ENCODE measurements at places on chromosomes 7 and 10.
A peak's percentile ranks its signal among the peaks of the same experiment; 100 is the strongest.

- DNase-seq = no peak
These were observed 55.1 kb downstream of the IFIT5 start for GRCh38 chr10:89469517-89469916.

DNA sequence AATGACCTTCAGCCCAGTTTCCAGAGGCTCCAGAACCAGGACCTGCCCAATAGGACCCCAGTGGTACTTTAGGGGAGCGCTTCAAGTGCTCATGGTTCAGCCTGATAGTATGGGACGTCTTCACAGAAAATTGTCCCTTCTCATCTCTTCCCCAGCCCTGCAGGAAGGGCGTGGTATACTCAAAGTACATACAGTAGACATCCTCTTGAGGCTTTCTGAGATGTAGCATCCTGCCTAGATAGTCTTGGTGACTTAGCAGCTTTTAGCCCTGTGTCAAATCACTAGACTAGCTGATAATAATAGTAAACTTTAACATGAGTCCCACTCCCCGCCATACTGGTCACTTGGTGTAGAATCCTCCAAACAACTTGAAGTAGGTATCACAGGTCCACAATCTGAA is 193.2 kb downstream of the CYP26A1 start:
- no peak for DNase-seq

DNA sequence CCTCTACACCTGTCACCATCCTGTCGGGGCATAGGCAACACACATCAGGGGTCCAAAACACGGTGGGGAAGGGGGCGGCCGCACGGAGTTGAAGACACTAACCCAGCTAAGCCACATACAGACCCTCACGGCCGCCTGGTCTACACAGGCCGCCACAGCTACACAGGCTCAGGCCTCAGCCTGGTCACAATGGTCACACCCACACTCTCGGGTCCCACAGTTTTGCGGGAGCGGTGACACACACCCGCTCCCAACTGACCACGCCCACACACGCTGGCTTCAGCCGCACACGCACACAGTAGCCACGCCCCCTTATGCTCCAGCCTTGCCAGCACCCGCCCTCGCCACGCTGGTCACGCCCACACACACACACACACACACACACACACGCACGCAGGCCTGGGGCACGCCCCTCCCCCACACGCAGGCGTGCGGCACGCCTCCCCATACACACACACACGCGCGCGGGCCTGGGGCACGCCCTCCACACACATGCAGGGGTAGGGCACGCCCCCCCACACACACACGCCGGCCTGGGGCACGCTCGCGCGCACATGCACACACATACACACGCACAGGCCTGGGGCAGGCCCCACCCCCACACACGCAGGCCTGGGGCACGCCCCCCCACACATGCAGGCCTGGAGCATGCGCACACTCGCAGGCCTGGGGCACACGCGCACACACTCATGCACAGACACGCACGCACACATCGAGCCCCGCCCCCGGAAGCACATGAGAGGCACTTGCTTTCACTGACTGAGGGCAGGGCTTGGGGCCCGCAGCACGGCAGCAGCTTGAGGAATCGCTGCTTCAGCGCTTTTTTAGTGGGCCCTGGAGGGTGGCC is 12.3 kb upstream of the OGA start:
- peak; percentile 91 for DNase-seq

- no peak for DNase-seq
These were observed 553.3 kb upstream of the FZD8 start for GRCh38 chr10:36195364-36195763.

DNA sequence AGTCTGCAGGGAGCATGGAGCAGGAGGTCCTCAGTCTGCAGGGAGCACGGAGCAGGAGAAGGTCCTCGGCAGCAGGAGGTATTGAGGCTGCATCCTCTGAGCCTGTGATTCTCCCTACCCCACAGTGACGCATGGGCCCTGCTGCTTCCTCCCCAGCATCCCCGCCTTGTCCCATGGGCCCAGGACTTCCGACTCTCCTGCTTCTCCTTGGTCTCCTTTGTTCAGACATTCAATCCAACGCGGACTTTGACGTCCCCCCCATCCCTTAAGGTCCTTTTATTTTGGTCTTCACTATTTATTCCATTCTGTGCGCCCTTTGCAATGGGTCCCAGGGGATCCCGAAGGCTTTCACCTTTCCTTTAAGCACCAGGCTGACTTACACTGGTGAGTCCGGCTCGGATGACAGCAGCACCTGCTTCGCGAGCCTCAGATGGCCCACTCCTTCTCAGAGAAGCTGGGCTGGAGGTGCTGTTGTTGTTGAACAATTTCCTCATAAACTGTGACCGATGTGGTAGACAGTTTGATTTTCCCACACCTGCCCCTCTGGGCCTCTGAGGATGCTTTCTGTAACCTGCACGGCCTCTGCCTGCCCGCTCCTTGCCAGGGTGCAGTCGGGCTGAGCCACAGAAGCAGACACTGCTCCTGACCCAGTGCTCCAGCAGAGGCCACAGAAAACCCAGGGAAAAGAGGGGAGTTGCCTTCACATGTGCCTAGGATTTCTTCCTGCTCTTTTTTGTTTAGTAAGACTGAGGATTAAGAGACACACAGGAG is 407.2 kb upstream of the SHH start:
- no peak for DNase-seq

GRCh38 chr10:6622921-6623320 is 42.8 kb upstream of the PRKCQ start:
- DNase-seq = no peak

DNA sequence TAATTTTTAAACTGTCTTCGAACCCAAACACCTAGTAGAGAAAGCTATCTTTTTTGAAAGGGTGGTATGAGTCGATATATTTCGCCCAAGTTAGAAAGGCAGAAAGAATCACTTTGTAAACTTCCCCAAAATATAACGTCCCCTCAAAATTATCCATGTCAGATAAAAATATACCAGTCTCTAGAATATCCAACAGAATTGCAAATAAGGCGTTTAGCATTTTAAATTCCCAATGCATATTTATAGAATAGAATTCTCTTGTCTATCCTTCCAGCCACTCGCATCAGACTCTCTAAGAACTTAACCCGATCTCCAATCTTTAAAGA is 2.1 kb downstream of the CTBP2 start:
- DNase-seq = no peak

- DNase-seq = no peak
These were observed 106.1 kb downstream of the ICA1 start for GRCh38 chr7:8155836-8156235.

GRCh38 chr10:133211141-133211830 is 18.7 kb upstream of the UTF1 start:
- DNase-seq = no peak

- no peak for DNase-seq
These were observed 256.2 kb upstream of the CACNA2D1 start for GRCh38 chr7:82699773-82700186.

DNA sequence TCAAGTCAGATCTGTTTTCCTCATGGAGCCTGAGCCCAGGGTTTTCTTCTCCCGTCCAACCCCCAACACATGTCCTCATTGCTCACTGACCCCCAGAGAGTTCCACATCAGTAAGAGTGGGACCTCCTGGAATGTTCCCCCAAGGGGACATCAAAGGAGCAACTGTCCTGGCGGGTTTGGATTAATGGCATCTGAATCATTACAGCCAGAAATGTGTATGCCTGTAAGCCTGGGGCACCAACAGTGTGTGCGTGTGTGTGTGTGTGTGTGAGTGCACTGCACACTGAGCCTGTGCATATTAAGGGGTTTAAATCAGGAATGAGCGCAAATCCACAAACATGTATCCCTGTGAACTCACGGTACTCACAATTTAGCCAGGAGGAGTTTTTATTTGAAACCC is 222.3 kb downstream of the PLXNA4 start:
- DNase-seq = no peak

DNA sequence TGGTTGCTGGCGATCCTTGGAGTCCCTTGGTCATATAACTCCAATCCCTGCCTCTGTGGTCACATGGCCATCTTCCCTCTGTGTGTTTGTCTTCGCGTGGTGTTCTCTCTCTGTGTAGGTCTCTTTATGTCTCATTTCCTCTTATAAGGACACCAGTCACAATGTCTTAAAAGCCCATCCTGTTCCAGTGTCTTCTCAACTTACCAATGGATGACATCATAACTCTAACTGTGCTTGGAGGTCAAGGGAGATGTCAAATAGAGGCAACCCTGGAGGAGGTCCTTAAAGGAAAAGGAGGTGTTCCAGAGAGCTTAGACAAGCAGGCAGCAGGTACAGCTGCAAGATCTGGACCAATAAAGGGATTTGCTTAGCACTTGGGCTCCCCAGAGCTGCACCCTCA is 143.0 kb downstream of the BUB3 start:
- no peak for DNase-seq

GRCh38 chr10:60944058-60944909 is at the start of gene RHOBTB1:
TSS of gene RHOBTB1 (minus strand) at chr10:60944185. CDS start at chr10:60911542, 32,643 bp downstream.
- no peak for DNase-seq

DNA sequence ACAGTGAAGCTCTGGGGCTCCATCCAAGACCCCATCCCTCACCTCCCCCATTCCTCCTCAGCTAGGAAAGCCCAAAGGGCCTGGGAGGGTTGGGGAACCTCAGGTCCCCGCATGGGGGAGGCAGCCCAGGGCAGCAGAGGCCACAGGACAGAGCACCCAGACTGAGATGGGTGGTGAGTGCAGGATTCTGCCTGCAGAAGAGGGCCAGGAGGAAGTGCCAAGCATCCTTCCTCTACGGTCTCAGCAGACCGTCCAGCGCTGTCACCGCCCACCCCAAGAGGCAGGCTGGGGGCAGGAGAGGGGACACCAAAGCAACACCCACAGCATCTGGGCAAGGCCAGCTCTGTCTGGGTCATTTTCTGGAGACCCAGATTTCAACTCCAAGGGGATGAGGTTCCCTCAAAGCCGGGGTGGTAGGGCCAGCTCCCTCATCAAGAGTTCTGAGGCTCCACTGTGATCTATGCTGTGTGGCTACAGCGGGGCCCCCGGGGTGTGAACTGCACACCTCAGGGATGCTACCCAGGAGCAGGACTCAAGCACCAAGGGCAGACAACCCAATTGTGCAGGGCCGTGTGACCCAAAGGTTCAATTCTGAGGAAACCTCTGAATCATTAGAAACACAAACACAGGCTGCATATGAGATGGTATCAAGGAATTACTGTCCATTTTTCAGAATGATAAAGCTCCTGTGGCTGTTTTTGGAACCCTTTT is 46.8 kb downstream of the CAMK2B start:
- DNase-seq = no peak

GRCh38 chr7:133985300-133985699 is 141.8 kb upstream of the LRGUK start:
- no peak for DNase-seq

DNA sequence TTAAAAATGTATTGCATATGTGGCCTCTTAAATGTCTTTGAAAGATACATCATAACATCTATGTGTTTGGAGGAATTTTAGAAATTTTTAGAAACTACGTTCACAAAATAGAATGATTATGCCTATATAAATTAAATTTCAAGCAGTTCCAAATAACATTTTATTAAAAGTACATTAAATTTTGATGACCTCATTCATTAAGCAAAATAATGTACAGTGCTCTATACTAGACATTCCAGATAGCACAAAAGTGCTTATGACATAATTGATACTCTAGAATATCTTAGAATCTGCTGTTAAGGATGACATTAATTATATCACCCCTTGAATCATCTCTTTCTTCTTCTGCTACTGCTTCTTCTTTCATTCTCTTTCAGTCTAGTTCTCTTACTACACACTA is 528.9 kb downstream of the GFRA1 start:
- DNase-seq = no peak

DNA sequence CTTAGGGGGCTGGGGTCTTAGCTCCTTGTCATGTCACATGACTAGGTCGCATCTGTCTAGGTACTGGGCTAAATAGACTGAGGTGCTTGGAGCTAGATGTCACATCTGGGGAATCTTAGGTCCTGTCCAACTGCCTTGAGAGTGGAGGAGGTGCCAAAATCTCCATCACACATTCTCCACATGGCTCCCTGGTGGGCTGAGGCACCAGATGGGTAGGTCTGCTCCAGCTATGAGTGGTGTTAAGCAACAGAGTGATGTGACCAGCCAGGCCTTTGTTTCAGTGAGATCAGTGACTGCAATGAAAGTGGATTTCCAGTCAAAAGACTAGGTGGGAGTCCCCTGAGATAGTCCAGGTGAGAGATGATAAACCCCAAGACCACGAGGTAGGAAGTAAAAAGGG is 251.8 kb downstream of the BMPER start:
- DNase-seq = no peak

DNA sequence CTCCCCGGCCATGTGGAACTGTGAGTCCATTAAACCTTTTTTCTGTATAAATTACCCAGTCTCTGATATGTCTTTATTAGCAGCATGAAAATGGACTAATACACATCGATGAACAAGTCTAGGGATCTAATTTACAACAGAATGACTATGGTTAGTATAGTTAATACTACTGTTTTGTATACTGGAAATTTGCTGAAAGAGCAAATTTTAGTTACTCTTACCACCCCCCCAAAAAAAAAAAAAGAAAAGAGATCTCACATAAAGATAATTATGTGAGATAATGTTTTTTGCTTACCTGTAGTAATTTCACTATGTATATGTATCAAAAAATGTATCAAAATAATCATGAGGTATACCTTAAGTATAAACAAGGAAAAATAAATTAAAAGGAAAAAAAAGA is 199.5 kb upstream of the GRM3 start:
- no peak for DNase-seq

DNA sequence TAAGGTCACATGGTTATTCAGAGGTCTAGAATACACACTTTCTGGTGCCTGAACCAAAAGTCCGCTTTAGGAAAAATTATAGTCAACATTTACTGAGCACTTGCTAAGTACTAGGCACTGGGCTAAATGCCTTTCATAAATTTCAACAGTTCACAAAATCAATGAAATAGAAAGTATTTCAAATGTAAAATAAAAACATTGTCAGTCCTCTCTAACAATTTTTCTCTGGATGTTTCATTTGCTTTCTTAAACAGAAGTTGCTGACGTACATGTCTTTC is 61.7 kb downstream of the HHEX start:
- no peak for DNase-seq

- DNase-seq = no peak
These were observed 284.7 kb downstream of the CAMK1D start for GRCh38 chr10:12633776-12634620.

DNA sequence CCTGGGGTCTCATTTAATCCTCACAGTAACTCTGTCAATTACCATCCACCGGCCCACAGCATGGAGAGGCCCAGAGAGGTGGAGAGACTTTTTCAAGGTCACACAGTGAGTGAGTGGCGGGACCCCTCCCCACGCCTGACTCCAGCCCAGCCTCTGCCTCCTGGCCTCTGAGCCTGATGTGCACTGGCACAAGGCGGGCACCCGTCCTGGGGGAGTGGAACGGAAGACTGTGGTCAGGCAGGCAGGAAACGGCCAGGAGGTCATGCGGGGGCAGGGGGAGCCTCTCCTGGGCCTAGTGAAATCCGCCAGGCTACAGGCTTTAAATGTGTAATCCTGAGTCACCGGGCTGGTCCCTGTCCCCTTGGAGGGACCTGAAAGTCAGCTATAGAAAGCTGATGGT is 32.2 kb downstream of the ZCCHC24 start:
- no peak for DNase-seq

DNA sequence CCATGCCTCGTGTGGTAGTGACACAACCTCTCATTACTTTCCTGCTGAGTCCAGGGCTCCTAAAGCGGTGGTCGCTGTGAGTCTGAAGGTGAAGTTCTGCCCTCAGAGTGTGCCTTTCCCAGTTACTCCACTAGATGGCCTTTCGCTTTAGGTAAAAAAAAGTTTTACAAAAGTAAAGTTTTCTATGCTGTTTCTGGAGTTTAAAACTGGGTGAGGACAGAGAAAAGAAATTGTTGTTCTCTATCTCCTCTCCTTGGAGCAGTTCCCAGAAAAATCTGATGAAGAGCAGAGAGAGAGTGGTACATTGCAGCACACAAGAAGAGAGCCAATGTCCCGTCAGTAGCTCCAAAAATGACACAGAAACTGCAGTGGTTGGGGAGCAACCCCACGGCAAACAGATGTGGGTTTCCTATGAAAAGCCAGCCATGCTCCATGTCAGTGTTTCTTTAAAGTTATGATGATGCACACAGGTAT is 257.1 kb downstream of the GLI3 start:
- no peak for DNase-seq
